ENCODE measurements at places on chromosomes 2 and 18. TPM values are rescaled to one million over a fixed set of nuclear protein-coding genes. Genes with fewer than 3 reads are reported as not detected.

- DNase-seq = no peak
Measured at GRCh38 chr2:216583606-216584005, 49.6 kb upstream of the IGFBP2 start.

- DNase-seq = peak; percentile 29
Measured at GRCh38 chr2:232876161-232876977, 6.3 kb downstream of the SNORC start.

GRCh38 chr2:189393440-189394111 lies 47.7 kb upstream of the WDR75 start:
- peak; percentile 83 for DNase-seq

- no peak for DNase-seq
Measured at GRCh38 chr2:65586516-65586915, 154.1 kb upstream of the SPRED2 start.

DNA sequence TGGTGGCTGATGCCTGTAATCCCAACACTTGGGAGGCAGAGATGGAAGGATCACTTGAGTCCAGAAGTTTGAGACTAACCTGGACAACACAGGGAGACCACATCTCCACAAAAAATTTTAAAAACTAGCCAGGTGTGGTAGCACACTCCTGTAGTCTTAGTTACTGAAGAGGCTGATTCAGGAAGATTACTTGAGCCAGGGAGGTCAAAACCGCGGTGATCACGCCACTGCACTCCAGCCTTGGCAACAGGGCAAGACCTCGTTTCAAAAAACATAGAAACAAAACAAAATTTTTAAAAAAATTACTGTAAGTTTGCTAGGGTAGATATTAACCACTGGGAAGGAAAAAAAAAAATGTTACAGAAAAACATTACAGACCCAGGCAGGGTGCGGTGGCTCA lies 5.8 kb downstream of the ATL2 start:
- no peak for DNase-seq

- DNase-seq = no peak
Measured at GRCh38 chr18:64668461-64668962, 519.6 kb upstream of the LINC00305 start.

GRCh38 chr2:61529944-61530735 lies 8.0 kb downstream of the XPO1 start:
- no peak for DNase-seq

GRCh38 chr2:42102591-42103450 lies 55.0 kb downstream of the PKDCC start:
- peak; percentile 84 for DNase-seq

DNA sequence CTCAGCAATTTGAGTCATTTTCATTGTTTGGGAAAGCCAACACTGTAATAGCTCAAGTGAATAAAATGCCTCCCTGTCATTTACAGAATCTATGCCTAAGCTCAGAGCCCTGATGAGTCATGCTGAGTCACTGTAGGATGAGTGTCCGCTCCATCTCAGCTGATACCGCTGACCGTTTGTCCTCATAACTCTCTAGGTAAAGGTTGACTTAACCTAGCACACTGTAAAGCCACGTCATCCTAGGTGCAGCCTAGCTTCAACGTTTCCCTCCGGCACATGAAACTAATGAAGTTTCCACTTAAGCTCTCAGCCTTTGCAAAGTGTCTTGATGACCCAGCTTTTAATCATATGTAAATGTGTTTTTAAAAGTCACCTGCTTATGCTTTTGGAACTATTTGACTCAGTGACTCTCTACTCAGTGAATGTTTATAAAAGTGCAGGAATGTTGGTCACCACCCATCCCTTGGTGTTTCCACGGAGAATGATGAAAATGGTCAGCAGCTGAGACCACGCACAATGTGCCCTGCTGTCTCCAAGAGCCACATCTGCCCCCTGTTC lies 154.0 kb downstream of the PMAIP1 start:
- DNase-seq = peak; percentile 95

GRCh38 chr2:112776113-112776512 lies 8.2 kb downstream of the IL1A start:
- DNase-seq = no peak

DNA sequence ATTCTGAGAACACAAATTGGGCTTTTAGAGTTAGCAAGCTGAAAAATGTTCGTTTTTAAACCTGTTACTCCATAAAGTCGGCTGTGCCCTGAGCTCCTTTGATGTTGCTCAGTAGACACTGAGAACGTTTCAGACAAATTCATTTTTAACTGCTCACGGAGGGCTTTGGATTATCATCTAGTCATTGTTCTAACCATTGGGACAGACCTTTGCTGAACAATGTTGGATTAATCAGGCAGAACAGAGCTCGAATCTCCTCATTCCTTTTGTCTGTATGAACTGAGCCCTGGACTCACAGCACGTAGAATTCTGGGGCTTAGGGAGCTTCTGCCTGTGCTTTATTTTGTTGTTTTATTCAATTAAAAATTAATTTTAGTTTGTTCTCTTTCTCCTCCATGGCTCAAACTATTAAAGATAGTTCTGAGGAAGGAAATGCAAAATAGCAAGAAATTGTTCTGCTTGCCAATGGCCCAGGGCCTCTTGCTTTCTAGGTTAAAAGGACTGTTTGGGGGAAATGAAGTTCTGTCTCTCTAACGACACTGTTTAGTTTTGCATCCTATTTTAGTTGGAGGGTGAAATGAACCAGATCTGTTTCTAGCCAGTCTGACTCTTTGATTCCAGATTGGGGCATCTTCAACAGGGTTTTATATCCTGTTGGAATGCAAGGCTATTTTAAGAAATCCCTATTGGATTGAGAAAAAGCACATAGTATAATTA lies 114.7 kb upstream of the CXCR4 start:
- no peak for DNase-seq

DNA sequence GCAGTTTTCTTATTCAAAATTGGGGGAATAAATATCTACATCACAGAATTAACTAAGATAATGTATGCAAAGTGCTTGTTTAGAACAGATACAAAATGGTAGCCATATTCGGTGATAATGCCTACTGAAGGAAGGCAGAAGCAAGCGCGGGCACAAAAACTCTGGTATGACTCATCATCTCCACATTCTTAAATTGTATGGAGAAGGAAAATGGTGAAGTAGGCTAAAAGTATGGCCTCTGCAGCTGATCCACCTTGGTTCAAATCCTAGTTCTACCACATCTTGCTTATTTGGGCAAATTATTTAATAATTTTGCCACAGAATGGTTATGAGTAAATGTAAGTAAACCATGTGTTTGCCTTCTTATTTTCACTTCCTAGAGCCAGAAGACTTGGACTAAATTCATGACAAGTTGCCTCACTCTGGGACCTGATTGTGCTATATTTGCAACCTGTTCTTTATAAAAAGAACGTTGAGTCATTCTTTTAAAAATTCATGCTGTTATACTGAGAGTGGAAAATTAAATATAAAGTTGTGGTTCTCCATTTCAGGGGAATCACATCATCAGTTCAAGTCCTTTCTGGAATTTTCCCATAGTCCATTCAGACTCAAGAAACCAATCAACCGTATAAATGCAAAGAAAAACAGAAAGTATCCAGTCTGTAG lies 9.0 kb upstream of the CDK15 start:
- DNase-seq = peak; percentile 46

GRCh38 chr2:13005761-13006335 lies 289.1 kb downstream of the TRIB2 start:
- DNase-seq = no peak

DNA sequence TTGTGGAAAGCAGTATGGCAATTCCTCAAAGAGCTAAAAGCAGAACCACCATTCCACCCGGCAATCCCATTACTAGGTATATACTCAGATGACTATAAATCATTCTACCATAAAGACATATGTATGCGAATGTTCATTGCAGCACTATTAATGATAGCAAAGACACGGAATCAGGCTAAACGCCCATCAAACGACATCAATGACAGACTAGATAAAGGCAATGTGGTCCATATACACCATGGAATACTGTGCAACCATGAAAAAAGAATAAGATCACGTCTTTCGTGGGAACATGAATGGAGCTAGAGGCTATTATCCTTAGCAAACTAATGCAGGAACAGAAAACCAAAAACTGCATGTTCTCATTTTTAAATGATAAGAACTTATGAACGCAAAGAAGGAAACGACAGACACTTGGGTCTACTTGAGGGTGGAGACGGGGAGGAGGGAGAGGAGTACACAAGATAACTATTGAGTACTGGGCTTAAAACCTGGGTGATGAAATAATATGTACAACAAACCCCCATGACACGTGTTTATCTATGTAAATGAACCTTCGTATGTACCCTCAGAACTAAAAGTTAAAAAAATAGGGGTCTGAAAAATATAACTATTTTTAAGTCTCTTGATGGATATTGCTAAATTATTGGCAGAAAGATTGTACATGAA lies 32.0 kb upstream of the CYTIP start:
- DNase-seq = no peak

DNA sequence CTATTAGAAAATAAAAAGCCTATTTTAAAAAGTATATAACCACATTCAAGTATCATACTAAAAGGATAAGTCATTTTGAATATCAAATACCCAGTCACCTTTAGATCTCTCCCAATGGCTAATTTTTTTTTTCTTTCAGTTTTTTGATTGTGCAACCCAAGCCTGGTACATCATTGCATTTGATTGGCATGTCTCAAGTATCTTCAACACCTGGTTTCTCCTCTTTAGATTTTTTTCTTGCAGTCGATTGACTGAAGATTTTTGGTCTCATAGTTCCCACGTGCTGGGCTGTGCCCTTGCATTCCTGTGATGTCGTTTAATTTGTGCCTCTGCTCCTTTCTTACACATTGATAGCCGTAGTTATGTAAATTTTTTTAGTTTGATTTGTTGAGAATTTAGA lies 40.7 kb downstream of the ATIC start:
- no peak for DNase-seq

DNA sequence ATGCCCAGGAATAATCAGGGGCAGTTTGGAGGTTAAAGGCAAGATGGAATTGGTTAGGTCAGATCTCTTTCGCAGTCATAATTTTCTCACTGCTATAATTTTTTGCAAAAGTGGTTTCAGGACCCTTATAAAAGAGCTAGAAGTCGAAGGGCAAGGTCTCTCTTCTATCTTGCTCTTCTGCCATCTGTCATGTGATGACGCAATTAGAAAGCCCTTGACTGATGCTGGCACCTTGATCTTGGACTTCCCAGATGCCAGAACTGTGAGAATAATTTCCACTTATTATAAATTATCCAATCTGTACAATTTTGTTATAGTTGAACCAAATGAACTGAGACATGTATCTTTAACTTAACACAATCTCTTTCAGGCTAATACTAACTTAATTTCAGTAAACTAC lies 6.3 kb upstream of the RALBP1 start:
- DNase-seq = no peak

DNA sequence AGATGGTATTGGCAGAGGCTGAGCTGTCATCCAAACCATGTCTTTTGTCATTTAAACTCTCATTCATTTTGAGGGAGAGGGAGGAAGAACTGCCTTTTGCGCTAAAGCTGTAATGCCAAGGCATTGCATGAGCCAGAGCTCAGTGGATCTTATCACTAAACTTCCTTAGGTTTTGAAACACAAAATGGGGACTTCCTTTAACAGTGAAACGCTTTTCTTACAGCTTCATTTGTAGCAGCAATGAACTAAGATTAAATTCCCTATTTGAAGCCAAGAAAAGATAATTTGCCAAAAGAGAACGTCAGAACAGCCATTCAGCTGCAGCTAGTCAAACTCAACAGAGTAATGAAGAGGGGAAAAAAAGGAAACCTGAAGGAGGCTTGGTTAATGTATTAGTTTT lies 143.5 kb upstream of the MMADHC start:
- DNase-seq = no peak

The AGXT gene
- not detected for total RNA-seq

The SNORC gene
- 0.30 TPM for total RNA-seq

The FAM110C gene
- 0.57 TPM for total RNA-seq

The ACOXL gene
- total RNA-seq = not detected

The SIX2 gene
- total RNA-seq = 12.2 TPM
